ENCODE measurements at places on chromosomes 13 and 19.

- DNase-seq: no peak
Measured at GRCh38 chr13:37627428-37627827, 28.9 kb upstream of the POSTN start.

DNA sequence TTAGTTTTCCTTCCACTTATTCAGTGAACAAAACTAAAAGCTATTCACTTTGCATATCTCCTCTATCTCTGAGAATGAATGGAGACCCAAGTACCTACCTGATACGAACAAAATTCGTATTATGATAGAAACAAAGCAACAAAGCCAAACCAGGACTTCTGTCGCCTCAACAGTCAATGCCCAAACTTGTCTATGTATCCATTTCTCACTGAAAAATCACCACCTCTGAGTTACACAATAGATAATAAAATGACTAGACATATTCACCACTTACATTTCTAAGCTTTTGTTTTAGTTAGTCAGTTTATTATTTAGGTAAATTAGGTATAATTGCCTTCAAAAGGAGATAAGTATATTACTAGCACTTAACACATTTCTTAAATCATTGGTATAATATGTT, 67.7 kb downstream of the CAB39L start:
- no peak for DNase-seq

DNA sequence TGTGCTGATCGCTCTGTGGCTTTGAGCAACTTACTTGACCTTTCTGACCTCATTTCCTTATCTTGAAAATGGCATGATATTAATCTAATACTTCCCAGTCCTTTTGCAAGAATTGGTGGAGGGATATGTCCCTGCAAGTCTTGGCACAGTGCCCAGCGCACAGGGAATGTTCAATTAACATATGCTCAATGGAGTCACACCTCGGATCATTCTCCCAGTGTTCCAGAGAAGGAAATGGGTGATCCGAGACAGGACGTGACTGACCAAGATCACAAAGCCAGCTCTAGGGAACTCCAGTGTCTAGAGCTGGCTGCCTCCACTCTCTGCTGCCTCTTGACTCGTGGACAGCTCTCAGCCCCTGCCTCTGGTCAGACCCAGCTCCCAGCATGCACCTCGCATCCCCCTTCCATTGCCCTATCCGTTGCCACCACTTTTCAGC, 3.6 kb downstream of the CDC42EP5 start:
- DNase-seq: no peak

- peak; percentile 94 for DNase-seq
Measured at GRCh38 chr19:47231215-47232054, 436 bp upstream of the BBC3 start.

GRCh38 chr19:18397242-18398202, at the start of gene LRRC25:
TSS of gene LRRC25 (minus strand) at chr19:18397622. CDS start at chr19:18396963, 659 bp downstream.
- peak; percentile 81 for DNase-seq

DNA sequence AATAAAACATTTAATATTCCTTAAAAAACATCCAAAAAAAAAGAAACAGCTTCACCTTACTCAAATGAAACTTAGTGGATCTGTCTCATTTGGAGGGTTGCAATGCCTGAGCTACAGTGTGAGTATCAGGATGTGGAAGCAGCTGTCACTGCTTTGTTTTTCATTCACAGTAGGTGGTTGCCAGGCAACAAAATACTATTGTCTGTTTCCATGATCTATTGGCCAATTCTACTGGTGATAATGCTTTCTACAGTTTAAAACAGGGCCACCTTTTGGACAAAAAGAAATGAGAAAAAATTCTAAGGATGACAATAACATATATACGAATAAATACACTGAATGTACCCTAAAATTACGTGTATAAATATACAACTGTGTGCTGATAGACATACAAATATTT, 3.0 kb downstream of the ENOX1 start:
- DNase-seq: no peak

GRCh38 chr19:46197314-46198070, 32.0 kb upstream of the IGFL1 start:
- no peak for DNase-seq

DNA sequence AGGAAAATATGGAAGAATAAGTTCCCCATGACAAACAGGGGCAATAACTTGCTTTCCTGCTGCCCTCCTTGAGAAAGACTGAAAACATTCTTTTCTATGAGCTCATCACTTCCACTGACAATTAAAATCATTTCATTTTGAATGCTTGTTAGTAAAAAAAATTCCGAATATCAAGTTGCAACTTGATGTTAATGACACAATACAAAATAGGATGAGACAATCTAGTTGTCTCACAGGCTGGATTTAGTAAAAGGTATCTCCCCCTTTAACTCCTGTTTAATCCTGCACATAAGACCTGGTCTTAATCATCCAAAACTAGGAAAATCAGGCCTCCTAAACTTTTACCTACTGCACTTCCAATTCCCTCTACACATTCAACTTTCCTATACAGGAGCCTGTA, 24.7 kb downstream of the IRS2 start:
- no peak for DNase-seq

DNA sequence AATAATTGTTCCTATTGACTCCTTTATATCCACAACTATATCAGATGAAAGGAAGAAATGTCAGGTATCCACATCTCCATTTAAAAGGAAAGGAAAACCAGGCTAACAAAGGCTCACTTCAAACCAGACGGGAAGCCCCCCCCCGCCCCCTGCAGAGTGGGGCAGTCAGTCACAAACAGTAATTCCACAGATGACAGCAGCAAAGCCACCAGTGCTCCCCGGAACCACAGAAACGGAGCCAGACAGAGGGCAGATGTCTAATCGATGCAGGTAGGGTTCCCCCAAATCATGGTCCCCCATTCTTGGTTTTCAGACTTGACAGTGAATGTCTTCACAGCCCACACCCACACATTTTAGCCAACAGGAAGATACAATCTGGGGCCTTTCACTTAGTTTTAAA, 100.8 kb downstream of the STK24 start:
- peak; percentile 41 for DNase-seq

GRCh38 chr19:8618751-8619150, 8.2 kb upstream of the ADAMTS10 start:
- no peak for DNase-seq

GRCh38 chr13:50916701-50917184, 7.2 kb downstream of the RNASEH2B start:
- DNase-seq: peak; percentile 25

GRCh38 chr13:74052402-74052928, 81.7 kb downstream of the KLF12 start:
- no peak for DNase-seq

DNA sequence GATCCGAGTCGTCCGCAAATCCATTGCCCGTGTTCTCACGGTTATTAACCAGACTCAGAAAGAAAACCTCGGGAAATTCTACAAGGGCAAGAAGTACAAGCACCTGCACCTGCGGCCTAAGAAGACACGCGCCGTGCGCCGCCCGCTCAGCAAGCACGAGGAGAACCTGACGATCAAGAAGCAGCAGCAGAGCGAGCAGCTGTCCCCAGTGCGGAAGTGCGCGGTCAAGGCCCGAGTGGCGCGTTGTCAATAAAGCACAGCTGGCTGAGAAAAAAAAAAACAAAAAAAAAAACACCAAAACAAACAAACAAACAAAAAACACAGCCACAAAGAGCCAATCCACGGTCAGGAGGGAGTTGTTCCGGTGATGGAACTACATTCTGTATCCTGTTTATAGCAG, 4.7 kb upstream of the GNA15 start:
- DNase-seq: no peak

DNA sequence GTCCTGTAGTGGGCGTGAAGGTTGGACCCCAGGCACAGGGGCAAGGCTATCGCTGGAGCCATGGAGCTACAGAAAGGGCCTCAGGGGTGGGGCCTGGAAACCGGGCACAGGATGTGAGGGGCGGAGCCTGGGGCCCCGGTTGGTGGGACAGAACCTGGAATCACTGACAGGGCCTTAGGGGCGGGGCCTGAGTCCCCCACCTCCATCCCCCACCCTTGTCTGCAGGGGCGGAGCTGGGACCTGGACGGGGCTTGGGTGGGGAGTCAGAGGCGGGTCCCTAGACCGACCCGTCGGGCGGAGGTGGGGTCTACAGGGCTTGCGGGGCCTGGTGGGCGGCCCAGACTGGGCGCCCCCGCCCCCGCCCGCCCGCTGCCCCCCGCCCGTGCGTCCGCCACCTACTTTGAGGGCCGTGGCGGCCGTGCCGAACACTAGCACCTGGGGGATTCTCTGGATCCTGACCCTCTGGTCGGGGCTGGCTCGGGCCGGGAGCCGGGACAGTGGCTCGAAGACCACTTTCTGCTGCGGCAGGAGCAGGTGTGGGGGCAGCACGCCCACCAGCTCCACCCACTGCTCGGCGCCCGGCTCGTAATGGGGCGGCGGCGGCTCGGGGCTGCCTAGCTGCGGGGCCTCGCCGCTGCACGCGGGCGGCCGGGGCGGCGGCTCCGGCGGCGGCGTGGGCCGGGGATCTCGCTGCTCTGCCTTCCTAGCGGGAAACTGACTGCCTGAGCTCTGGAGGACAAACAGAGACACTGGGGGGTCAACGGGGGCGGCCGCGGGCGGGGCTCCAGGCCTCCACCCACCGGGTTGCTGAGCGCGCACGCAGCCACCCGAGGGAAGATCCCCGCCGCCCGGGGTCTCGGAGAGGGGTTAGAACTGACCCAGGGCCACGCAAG, 26.3 kb downstream of the DCAF15 start:
- peak; percentile 50 for DNase-seq

GRCh38 chr13:40664350-40665125, 1.9 kb downstream of the FOXO1 start:
- DNase-seq: peak; percentile 60

- DNase-seq: no peak
Measured at GRCh38 chr19:49570997-49571676, 9.2 kb downstream of the NOSIP start.

GRCh38 chr19:18768046-18768771, 22.9 kb downstream of the COMP start:
- DNase-seq: no peak

GRCh38 chr19:40693150-40693788, 2.8 kb upstream of the NUMBL start:
- DNase-seq: no peak

DNA sequence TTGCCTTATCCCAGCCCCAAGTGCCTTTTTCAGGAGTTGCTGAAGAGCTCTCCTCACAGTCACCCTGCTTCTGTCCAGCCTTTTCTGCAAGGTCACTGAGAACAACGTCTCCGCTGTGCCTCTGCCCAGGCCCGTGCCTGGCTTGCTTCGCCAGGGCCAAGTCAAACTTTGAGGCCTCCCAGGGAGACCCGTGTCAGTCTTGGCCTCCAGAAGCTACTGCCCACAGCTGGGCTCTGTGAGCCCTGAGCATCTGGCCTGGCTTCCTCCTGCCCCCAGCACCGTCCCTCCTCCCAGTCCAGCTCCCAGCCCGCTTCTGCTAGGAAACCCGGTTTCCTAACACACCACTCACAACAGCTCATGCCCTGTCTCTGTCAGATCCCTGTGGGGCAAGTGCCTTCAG, 165.9 kb downstream of the TEX29 start:
- DNase-seq: no peak

GRCh38 chr19:34391813-34392212, 12.4 kb upstream of the PDCD2L start:
- DNase-seq: no peak

GRCh38 chr19:8655340-8655709, 24.9 kb downstream of the NFILZ start:
- no peak for DNase-seq

GRCh38 chr13:46648166-46648607, 95.2 kb downstream of the LRCH1 start:
- no peak for DNase-seq

DNA sequence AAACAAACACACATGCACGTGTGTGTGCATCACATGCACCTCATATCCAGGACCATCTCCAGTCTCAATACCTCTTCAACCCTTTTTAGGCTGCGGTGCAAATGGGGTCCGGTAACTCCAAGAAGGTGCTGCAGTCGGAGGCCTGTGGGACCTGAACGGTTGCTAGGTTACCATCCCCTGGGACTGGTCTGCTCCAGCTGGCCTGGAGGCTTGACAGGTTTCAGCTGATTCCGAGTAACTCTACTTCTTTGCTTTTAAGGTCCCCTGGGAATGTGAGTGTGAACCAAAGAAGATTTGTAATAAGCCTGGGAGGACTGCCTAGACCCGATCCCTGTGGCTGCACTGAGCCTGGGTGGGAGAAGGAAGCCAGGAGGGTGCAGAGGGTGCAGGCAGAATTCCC, 117.5 kb downstream of the CCNA1 start:
- DNase-seq: no peak

- DNase-seq: peak; percentile 59
Measured at GRCh38 chr19:1122972-1123363, 19.2 kb downstream of the GPX4 start.

- no peak for DNase-seq
Measured at GRCh38 chr13:98665638-98665995, 86.9 kb downstream of the SLC15A1 start.

- no peak for DNase-seq
Measured at GRCh38 chr13:52851137-52851962, 2.9 kb upstream of the PCDH8 start.

- DNase-seq: no peak
Measured at GRCh38 chr19:29882719-29883105, 59.3 kb upstream of the URI1 start.

GRCh38 chr19:1336079-1336684, 47.5 kb upstream of the NDUFS7 start:
- DNase-seq: no peak

DNA sequence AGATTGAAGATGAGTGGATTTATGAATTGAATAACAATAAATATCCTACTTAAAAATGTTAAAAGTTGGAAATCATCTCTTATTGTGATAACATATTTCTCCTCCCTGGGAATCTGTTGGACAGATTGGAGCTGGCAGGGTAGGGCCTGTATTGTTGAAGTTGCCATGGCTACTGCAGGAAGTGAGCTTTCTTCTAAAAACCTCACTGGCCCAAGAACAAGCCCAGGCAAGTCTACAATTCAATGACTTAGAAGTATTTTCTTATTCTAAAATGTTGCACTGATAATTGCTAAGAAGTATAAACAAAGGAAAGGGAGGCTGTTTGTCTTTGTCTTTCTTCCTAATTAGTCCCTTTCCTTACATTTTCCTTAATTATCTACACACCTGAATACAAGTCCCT, 112.1 kb downstream of the DLEU7 start:
- no peak for DNase-seq

DNA sequence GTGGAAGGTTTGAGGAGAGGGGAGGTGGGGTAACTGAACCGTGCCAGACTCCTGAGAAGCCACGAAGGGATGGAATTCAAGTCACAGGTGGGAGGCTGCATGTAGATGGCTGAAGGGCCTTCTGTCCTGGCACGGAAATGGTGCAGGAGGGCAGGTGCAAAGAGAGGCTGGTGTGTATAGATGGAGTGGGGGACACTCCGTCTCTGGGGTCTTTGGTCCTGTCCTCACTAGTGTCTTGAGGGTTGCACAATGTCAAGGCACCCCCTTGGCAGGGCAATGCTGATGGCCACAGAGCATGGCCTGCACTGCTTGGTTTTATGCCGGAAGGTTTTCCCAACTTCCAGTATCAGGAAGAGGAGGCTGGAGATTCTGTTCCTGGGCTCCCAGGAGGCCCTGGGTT, 82.7 kb upstream of the SIAH3 start:
- no peak for DNase-seq

DNA sequence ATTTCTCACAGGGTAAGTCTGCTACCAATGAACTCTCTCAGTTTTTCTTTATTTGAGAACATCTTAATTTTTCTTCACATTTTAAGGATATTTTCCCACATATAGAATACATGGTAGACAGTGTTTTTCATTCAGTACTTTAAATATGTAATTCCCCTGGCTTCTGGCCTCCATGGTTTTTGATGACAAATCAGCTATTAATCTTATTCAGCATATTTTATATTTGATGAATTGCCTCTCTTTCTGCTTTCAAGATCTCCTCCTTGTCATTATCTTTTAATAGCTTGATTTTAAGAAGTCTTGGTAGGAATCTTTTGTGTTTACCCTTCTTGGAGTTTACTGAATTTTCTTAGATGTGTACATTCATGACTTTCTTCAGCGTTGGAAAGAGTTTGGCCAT, 27.6 kb downstream of the TNFSF13B start:
- DNase-seq: no peak

Measured in CD4-positive, alpha-beta T cell treated with Interferon gamma for 1 hour (primary cell).